Stimulated activated CD8-positive, alpha-beta memory T cell treated with anti-CD3 and anti-CD28 coated beads, Interleukin-7, amount 100 ng/mL, for 24 hours (primary cell): ENCODE measurements at places on chromosomes 1 and 21.

GRCh38 chr1:14987829-14988603 lies 165.5 kb upstream of the TMEM51 start:
- DNase-seq = no peak

GRCh38 chr1:62229932-62230331 lies 35.3 kb downstream of the L1TD1 start:
- DNase-seq = no peak

DNA sequence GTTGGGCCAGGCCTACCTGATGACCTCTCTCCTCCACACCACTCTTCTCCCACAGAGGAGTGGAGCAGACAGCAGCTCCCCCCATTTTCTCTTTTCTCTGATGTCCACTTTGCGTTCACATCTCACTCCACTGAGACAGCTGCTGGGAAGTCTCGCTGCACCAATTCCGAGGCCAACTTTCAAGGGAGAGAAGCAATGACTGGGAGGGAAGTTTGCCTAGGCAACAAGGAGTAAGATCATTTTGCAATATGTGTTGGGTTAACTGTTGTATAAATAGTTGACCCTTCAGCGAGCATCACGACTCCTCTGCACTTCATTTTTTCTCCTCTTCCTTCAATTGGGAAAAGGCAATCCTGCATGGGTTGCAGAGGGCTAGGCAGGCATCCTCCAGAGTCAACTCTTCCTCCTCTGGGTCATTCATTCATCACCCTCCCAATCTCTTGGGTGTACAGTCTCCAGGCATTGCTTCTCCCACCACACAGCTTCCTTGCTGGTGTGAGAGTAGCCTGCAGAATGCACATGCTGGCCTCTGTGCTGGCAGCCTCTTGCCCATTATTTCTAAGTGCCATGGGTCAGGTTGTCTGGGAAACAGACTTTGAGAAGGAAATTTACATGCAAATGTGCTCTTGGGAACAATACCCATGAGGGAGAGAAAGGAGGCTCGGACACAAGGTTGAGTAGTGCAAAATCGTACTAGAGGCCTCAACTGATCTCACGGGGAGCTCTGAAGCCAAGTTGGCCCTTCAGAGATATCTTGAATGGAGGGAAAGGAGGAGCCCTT lies 75.8 kb upstream of the BCAR3 start:
- no peak for DNase-seq

DNA sequence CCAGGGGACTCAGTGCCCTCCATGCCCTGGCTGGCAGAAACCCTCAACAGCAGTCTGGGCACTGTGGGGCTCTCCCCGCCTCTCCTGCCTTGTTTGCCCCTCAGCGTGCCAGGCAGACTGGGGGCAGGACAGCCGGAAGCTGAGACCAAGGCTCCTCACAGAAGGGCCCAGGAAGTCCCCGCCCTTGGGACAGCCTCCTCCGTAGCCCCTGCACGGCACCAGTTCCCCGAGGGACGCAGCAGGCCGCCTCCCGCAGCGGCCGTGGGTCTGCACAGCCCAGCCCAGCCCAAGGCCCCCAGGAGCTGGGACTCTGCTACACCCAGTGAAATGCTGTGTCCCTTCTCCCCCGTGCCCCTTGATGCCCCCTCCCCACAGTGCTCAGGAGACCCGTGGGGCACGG lies 2.8 kb upstream of the TAS1R3 start:
- DNase-seq = no peak

GRCh38 chr21:44803651-44804050 lies 2.0 kb upstream of the UBE2G2 start:
- DNase-seq = no peak

DNA sequence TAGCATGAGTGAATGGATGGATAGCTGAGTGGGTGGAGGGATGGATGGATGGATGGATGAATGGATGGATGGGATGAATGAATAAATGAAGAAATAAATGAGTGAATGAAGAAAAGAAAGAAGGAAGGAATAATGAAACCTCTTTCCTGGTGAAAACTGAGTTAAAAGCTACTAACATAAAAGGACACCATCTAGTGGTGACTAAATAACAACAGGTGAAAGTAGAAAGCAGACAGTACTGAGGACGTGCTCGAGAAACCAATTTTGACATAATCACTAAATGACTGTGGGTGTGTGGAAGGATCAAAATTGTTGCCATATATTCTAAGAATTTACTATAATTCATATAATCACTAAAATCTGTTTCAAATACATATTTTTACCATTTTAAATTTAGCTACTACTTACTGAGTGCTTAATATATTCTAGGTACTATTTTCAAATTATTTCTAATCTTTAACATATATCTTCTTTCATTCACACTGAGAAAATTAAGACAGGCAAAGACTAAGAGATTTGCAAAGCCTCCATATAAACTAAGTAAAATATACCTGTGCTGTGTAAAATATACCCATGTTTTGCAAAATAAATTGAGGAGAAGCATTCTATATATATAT lies 522.9 kb downstream of the LRRIQ3 start:
- DNase-seq = no peak

DNA sequence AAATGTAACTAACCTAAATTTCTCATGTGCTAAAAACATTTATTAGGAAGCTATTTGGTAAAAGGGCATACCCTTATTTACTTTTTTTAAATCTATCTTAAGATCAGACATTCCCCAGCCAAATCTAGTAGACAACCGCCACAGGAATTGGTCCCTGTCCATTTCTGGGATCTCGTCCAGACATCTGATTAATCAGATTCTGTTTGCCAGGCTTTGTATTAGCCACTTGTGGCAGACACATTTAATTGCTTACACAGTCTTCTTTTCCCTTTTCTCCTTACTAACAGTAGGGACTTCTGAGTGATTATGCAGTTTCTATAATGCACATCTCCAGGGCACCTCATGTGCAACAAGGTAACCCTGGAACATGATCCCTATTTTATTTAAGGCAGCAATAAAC lies 449.0 kb upstream of the RGS18 start:
- no peak for DNase-seq

GRCh38 chr1:46686255-46686654 lies 14.6 kb downstream of the TEX38 start:
- DNase-seq = no peak

GRCh38 chr1:48760857-48761256 lies 15.8 kb downstream of the BEND5 start:
- no peak for DNase-seq

- DNase-seq = no peak
These were observed 7.2 kb upstream of the PIGC start for GRCh38 chr1:172451002-172451443.

- no peak for DNase-seq
These were observed 8.3 kb downstream of the PRDX6 start for GRCh38 chr1:173485401-173485800.

- no peak for DNase-seq
These were observed 365.9 kb downstream of the COL11A1 start for GRCh38 chr1:102742426-102742825.

GRCh38 chr1:43512681-43513080 lies 18.0 kb upstream of the PTPRF start:
- no peak for DNase-seq

- no peak for DNase-seq
These were observed 419.4 kb downstream of the PTPRC start for GRCh38 chr1:199058281-199058680.

- no peak for DNase-seq
These were observed 590 bp upstream of the TACSTD2 start for GRCh38 chr1:58577654-58578030.

DNA sequence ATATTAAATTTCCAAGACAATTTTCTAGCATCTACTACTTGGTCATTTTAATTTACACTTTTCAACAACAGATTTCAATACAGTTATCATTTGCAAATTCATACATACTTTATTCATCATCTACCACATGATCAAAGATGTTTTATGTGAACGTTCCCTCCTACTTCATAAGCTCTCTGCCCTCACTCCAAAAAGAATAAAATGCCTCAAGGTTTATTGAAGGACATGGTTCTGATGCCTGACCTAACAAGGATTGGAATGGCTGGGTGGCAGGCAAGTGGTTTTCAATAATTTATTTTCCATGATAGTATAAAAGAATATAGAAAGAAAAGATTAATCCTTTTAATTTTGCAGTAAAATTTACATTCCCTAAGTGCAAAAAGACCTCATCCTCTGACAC lies 5.4 kb downstream of the CDKN2C start:
- no peak for DNase-seq

GRCh38 chr1:243489681-243490546 lies 234.1 kb downstream of the SDCCAG8 start:
- DNase-seq = no peak

- no peak for DNase-seq
These were observed 45.2 kb upstream of the PSEN2 start for GRCh38 chr1:226825037-226825745.

- no peak for DNase-seq
These were observed 223.7 kb upstream of the USP25 start for GRCh38 chr21:15506086-15506485.

DNA sequence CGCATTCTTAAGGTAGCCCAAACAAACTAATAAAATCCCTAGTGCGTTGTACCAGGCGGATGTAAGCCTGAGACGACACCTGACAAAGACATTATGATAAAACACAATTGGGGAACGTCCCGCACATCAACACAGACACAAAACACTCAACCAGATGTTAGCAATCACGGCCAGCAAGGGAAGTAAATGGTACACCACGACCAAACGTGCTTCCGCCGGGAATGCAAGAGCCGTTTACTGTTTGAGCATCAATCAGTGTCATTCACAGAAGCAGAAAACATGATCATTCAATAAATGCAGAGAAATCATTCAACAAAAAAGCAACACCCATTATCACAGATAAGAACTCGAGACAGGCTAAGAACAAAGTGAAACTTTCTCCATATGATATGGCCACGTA lies 49.4 kb upstream of the COL18A1 start:
- DNase-seq = no peak

GRCh38 chr1:21397813-21398188 lies 42.1 kb upstream of the NBPF3 start:
- DNase-seq = no peak

DNA sequence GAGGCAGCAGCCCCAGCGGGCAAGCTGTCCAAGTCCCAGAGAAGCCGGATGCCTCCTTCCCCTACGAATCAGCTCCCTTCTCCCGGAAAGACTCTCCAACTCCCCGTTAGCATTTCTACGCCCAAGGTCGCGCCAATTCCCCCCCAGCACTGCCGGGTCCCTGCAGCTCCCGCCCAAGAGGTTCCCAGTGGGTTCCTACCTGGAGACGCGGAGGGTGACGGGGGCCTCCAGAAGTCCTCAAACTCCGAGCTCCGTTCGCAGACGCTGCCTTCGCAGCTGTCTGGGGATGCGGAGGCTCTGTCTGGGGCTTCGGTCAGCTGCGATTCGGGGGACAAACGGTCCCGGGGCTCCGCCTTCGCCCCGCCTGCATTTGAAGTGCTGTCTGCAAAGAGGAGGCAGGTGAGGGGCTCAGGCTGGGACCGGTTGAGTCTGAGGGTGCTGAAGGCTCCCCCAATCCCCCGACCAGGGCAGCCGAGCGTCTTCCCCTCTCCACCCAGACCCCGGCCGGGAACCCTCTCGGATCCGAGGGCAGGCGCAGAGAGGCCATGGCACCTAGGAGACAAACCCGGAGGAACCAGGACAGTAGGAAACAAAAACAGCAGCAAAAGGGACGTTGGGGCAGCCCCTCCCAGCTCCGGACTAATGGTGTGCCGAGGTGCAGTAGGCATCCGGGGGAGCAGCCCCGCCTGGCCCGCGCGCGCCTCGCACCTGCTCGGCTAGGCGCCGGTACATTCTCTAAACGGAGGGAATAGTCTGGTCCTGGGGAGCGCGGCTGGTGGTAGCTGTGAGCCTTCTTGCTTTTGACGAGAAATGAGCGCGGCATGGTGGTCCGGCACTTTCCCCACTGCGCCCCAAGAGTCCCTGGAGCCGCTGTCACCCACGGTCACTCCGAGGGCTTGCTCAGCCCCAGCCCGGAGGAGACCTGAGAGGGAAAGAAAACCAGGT lies 3.8 kb downstream of the GFI1 start:
- DNase-seq = no peak

GRCh38 chr1:107680579-107680985 lies 284.4 kb downstream of the VAV3 start:
- DNase-seq = no peak

- DNase-seq = no peak
These were observed 27.5 kb downstream of the LRRC71 start for GRCh38 chr1:156947818-156948525.
